ENCODE measurements at places on chromosomes 16 and 17.
A peak's percentile ranks its signal among the peaks of the same experiment; 100 is the strongest.

DNA sequence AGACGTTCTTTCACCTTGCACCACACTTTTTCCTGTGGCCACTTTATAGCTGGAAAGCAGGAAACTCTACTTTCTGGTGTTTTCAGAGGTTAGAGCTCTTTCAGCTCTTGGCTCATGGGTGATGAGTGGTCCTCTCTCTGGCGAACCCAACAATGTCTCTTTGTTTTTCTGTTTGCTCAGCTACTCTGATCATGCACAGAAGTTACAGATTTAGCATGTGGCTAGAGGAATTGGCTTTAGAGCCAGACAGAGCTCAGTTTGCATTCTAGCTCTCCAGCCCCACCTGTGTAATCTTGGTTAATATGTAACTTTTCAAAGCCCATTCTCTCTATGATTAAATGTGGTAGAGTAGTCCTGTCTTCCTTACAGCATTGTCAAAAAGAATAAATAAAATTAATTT, 225.2 kb downstream of the HAPSTR1 start:
- no peak for DNase-seq

DNA sequence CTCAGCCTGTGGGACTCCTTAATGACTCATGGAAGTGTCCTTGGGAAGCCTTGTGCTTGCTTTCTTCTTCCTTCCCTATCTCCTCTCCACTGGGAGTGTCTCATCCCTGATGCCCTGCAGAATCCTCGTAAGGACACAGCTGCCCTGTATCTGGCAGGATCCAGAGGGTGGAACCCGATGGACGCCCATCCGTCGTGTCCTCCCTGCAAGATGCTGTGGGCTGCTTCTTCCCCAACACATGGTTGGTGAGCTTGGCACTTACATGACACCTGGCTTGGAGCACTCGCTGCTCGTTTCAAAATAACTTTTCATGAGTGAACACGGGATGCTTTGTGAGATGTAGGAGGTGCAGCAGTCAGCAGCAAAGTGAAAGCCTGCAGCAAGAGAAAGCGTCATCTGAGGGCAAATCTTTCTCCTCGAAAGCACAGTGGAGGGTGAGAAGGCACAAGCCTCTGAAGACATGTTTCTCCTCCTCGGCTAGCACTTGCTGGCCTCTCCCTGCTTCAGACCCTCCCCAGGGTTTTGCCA, 3.3 kb downstream of the CCL15 start:
- no peak for DNase-seq

DNA sequence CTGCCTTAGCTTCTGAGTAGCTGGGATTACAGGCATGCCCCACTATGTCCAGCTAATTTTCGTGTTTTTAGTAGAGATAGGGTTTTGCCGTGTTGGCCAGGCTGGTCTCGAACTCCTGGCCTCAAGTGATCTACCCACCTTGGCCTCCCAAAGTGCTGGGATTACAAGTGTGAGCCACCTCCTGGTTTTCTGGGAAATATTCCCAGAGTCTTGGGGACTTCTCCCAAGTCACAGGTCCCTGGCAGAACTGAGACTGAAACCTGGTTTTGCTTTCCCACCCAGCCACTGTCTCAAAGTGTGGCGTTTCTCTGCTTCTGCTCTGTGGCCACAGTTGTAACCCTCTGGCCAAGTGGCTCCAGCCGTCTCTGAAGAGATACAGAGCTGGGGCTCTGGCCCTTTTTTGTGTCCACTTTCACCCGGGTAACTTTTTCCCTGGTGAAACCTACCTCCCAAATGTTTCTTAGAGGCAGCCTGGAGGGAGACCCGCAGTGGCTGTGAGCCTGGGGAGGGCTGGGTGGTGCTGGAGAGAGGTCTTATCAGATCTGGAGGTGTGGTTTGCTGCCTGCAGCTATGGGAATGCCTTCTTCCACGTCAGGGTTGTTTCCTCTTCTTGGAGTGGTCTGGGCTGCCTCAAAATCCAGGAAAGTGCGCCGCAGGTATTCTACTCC, 5.1 kb downstream of the KSR1 start:
- no peak for DNase-seq

DNA sequence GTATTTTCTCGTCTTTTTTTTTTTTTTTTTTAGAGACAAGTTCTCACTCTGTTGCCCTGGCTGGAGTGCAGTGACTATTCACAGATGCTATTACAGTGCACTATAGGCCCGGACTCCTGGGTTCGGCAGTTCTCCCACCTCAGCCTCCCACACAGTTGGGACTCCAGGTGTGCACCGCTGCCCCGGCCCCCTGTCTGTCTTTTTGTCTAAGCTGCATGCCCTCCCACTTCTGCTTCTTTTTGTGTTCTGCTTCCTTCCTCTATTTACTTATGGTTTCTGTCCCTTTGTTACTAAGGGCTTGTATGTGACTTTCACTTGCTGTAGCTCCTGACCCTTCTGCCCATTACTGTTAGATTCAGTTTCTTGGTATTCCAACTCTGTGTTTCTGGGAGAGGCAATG, 20.5 kb downstream of the SLC7A6 start:
- no peak for DNase-seq

- DNase-seq, result no peak
These were observed 4.2 kb downstream of the SMPD3 start for GRCh38 chr16:68444056-68444657.

GRCh38 chr16:61014869-61015268, 1021.4 kb downstream of the CDH8 start:
- no peak for DNase-seq

DNA sequence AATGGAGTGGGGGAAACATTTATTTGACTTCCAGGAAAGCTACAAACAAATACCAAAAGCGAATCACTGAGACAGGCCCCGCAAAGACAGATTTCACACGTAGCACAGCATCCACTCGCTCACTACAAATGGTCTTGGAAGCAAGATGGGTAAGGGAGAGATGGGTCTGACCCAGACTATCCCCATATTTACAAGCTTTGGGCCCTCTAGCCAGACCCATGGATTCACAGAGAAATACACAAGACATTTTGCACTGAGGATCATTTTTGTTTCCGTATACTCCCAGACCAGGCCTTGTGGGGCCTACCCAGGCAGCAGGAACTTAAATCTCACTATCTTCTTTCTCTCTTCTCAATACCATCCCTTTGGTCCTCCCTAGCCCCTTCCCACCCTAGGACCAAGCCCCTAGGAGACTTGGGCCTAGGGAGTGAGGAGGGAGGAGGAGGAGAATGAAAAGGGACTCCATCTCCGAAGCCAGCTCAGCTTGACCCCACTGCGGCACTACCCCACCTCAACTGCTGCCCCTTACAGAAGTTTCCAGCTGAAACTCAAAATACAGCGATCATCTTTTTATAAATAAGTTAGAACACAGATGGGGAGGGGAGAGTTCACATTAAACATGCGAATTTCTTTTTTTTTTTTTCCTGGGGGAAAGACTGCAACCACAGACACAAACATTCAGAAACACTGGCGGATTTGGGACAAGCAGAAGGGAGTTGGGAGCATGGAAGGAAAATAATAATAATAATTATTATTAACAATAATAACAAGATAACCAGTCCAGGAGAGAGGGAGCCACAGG, 1.4 kb upstream of the HOXB3 start:
- DNase-seq, result no peak

GRCh38 chr16:23979441-23979840, 143.7 kb downstream of the PRKCB start:
- no peak for DNase-seq

- DNase-seq, result no peak
These were observed 3.3 kb upstream of the NFE2L1 start for GRCh38 chr17:48044851-48045250.

- DNase-seq, result no peak
These were observed 15.5 kb downstream of the MXRA7 start for GRCh38 chr17:76695059-76695831.

DNA sequence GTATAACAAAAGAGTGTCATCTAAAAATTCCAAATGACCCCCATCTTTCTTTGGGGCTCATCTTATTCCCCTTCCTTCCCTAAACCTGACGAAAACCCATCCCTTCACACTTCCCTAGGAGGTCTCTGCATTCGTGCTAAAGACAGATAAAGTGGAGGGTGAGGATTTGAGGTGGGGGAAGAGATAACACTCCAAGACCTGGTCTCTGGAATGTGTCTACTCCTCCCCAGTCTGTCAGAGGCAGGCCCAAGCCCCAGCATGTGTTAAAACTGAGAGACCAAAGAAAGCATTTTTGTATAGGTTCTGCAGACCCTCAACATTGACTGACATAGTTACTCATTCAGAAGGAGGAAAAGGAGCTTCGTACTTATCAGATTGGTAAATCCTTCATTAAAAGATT, 11.0 kb upstream of the LHX1 start:
- no peak for DNase-seq

GRCh38 chr17:2303204-2304188, at the start of the genes SMG6 and SRR:
SMG6 (minus strand) TSS chr17:2303785; CDS start chr17:2303720, 65 bp downstream.
SRR (plus strand) TSS chr17:2303950; CDS start chr17:2315561, 11,611 bp downstream.
- DNase-seq, result peak; percentile 89

GRCh38 chr16:27799896-27800295, 250.0 kb downstream of the KATNIP start:
- DNase-seq, result no peak

GRCh38 chr17:29253037-29253436, 6.4 kb downstream of the CRYBA1 start:
- DNase-seq, result no peak

All from stimulated activated CD8-positive, alpha-beta memory T cell treated with anti-CD3 and anti-CD28 coated beads, Interleukin-2, amount 100 ng/mL, for 1 hour (primary cell).